GM19239 (cell line): ENCODE measurements at places on chromosomes 16 and 17.

GRCh38 chr16:17364319-17365210, 106.2 kb downstream of the XYLT1 start:
- DNase-seq: no peak

- DNase-seq: no peak
Measured at GRCh38 chr17:42844271-42844670, at the start of gene AOC2. AOC2 (plus strand) TSS chr17:42844580; CDS start chr17:42844627, 47 bp downstream.

DNA sequence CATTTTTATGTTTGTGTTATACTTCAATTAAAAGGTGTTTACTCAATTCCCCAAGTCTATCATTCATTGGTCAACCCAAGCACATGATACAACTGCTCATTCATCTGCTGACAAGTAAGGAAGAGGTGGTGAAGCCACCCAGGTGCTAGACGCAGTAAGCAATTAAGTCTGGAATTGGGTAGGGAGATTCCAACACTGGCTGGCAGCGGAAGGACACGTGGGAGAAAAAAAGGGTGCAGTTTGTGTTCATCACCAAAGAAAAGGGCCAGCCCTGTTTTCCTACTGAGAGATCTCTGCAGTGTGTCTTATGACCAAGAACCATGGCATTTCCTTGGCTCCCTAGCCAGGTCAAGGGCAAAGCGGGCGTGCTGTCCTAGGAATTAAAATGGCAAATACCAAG, 11.8 kb upstream of the ZNF23 start:
- DNase-seq: no peak

DNA sequence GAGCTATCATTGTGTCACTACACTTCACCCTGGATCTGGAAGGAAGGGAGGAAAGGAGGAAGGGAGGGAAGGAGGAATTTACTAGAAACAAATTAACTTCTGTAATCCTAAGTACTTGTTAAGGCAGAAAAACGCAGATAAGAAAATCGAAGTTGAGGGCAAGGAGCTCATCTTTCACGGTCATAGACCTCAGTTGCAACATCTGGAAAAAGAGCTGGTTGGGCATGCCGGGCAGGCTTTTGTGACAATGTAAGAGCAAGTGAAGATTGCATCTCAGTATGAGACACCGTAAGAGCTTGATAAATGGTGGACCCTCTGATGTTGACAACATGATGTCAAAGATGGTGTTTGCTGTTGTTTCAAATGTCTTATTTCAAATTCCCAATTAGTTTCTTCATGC, 721.5 kb downstream of the MAF start:
- no peak for DNase-seq

DNA sequence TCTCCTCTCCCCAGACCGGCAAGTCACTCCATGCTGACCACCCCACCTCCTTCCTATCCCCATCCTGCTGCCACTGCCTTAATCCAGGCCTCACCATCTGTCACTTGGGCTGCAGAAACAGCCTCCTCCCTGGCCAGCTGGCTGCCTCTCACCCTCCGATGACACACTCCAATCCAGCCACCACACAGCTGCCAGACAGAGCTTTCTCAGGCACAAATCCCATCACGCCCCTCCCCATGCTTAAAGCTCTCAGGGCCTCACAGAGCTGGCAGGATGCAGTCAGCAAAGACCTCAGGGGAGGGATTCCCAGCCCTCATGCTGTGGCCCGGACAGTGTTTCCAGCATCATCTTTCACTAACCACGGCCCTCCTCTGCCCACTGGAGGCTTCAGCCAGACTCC, 13.7 kb downstream of the CAMKK1 start:
- no peak for DNase-seq

GRCh38 chr17:48504953-48505352, 25.9 kb downstream of the HOXB1 start:
- no peak for DNase-seq

DNA sequence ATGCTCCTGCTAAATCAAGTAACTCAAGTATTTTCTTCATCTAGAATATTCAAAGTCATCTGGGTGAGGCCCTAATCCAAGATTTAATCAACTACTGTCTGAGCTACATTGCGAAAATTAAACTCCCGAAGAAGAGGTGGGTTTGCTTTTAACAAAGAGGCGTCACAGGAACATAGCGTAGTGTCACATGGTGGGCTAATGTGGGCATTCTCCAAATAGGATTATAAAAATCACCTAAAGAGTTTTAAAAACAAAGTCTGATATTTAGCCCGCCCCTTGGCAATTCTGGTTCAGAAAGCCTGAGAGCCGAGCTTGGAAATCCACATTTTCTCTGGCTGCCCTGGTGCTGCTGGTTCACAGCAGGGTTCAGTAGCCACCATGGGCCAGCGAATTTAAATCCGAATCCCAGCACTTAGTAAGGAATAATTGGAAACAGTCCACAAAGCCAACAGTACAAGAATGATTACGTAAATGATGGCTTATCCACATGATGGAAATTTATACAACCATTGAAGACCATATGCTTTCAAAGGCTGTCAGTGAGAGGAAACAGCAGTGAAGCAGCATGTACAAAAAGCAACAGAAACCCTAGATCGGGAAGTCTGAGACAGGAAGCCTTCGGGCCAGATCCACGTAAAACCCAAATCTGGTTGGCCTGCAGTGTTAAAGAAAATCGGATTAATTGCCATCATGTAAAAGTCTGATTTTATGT, 8.8 kb downstream of the PMM2 start:
- DNase-seq: no peak

DNA sequence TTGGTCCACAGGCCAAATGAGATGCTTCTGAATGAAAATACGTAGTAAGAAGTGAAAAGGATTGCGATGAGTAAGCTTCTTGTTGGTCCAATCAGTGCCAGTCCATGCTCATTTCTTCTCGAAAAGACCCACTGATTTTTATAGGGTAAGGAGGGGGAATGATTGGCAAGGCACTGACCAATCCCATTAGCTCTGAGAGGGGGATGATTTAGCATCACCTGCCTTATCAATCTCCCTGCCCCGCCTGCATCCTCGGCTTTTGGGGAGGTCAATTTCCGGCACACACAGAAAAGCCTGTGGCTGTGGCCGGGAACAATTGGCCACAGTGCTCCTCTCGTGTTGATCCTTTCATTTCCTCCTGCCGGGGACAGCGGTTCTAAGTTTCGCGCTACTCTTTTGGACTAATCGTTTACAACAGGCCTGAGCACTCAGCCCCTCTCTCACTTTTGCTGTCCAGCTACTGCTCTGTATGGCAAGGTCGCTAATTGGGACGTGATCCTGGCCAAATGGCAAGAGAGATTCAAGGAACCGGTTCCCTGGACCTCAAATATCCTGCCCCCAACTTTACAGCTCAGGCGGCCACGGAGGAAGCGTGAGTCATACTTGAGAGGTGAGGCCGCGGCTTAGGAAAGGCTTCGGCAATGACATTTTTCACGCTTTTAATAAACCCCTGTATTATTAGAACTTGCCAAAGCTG, 43.1 kb downstream of the TBX4 start:
- no peak for DNase-seq

- DNase-seq: no peak
Measured at GRCh38 chr17:4333041-4333440, 33.4 kb downstream of the UBE2G1 start.

- DNase-seq: no peak
Measured at GRCh38 chr16:49341706-49342105, 31.9 kb upstream of the C16orf78 start.

DNA sequence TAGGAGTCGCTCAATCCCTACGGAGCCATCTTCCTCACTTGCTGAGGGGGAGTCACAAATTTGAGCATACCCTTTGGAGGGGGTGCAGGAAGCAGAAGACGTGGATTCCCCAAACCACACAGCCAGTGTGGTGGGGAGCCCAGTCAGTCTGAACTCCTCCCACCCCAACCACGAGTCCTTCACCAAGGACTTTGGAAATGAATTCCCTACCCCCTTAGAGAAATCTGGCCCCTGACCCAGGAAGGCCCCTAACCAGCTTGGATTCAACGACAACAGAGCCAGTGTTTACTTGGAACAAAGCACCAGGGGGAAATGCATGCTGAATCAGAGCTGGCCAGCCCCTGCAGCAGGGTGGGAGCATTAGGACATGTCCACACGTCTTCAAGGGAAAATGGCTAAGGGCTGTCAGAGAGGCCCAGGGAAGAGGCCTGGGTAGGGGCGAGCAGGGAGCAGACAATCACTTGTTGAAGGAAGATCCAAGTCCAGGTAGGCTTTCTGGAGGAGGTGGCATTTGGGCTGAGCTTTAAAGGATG, 5.5 kb upstream of the TMEM92 start:
- no peak for DNase-seq
